ENCODE measurements at places on chromosomes 7 and 10.

- peak; percentile 88 for DNase-seq
Measured at GRCh38 chr7:95545007-95545615, 51.2 kb downstream of the PDK4 start.

DNA sequence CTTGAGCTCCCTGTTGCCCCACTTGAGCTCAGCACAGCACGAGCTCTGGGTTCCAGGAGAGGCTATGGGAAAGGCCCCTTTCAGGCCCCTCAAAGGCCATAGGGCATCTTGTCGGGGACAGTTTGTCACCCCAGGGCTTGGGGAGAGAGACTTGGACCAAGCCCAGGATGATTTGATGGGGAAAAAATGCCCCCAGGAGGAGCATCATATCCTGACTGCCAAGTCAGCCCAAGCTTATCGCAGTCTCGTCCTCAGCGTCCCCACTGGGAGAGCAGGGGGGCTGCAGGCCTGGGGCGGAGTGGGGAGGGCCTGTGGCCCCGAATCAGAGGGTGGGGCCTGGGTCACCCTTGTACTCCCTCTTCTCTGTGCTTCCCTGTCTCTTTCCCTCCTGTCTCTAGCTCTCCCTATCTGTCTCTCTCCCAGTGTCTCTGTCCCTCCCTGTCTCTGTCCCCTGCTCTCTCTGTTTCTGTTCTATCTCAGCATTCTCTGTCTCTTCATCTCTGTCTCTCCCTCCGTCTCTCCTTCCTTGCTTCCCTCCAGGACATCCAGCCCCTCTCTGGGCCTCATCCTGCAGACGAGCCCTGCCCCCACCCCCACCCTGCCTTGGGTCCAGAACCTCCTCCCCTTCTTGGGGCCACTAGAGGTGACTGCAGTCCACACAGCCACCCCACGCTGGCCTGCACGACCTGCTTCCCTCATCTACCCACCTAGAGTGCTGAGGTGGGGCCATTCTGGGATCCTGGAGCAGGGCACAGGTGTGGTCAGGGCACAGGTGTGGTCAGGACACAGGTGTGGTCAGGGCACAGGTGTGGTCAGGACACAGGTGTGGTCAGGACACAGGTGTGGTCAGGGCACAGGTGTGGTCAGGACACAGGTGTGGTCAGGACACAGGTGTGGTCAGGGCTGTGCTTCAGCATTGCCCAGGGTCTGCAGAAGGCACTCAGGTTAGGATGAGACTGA, 17.3 kb upstream of the GRIFIN start:
- no peak for DNase-seq

DNA sequence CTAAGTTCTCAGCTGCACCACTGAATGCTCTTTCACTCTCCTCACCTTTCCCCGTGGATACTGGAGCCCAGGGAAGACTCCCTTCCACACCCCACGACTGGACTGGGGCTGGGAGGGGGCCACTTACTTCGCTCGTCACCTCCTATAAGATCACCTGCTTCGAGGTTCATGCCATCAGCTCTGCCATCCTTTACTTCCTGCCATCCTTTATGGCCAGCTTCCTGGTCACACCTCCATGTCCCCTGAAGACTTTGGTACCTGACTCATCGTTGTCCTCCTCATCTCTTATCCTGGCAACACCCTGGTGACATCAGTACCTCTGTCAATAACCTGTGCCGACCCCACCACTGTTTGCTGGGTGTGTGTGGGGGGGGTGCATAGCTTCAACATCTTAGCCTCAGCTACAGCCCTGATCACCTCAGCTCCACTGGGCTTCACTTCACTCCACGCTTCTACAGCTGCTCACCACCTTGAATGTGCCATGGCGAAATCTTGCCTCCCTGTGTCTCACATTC, 8.7 kb upstream of the VDAC2 start:
- no peak for DNase-seq

DNA sequence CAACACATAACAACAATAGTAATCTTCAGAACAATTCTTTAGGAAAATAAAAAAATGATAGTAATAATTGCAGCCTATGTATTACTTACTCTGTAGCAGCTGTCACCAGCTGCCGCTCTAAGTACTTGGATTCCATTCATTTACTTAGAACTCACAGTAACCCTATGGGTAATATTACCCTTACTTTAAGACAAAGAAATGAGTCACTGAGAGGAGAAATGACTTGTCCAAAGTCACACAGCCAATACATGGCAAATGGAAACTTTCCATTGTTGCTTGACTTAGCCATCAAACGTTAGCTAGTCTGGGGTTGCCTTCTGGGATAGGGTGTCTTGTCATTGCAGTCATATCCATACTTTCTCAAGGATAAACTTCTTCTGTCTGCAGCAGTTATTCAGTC, 3.6 kb downstream of the CCNY start:
- peak; percentile 33 for DNase-seq

- peak; percentile 9 for DNase-seq
Measured at GRCh38 chr10:64036321-64036930, 515.2 kb downstream of the REEP3 start.

DNA sequence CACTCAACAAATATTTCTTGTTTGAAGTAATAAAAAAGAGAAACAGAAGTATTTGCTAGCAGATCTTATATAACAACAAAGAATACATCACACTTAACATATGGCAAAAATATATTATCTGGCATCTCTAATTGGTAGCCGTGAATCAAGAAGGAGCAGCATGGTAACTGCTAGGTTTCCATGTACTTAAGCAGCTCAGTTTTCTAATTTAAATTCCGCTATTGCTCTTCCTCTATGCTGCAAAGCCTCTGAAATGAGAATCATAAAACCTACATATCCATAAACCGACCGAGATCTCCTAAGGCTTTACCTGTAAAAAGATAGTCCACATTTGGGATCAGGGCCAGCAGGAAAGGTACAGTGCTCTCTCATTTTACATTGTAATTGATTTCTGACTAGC, 76.6 kb upstream of the PTPRZ1 start:
- no peak for DNase-seq

GRCh38 chr7:91683823-91684222, 196.7 kb downstream of the MTERF1 start:
- peak; percentile 100 for DNase-seq

GRCh38 chr7:27224983-27225934, 17.3 kb upstream of the EVX1 start:
- DNase-seq, result no peak

DNA sequence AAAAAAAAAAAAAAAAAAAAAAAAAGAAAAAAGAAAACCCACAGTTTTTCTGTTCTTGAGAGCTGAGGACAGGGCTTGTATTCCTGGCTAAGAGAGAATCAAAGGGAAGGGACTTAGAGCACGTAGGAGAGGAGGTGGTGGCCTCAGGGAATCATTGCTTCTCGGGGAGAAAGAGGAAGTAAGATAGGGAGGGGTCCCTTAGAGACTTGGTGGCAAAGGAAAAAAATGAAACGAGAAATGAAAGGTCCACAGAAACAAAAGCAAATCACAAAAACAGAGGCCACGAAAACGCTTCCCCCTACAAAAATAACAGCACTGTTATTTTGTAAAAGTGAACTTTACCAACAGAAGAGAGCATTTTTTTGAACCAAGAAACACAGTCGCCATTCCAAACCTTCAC, 323.1 kb upstream of the GALNT17 start:
- DNase-seq, result no peak

All from OCI-M1 (cell line).